Activated T-cell treated with anti-CD3 and anti-CD28 coated beads for 24 hours (primary cell): ENCODE measurements at places on chromosomes 11 and 22.
A peak's percentile ranks its signal among the peaks of the same experiment; 100 is the strongest.

DNA sequence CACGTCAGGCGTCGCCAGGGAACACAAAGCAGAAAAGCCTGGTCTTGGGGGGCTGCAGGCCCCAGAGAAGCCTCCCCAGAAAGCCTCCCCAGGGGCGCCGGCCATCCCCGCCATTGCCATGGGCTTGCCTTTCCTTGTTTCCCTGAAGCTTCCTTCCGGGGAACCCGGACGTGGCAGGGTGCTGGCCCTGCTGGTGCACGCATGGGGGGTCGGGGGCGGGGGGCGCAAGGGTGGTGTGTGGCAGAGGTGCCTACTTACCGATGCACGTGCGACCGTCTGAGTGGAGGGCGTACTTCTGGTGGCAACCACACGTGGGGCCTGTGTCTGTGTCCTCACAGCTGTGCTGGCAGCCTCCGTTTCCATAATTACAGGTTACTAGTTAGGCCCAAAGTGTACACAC, 71.0 kb upstream of the TTLL12 start:
- DNase-seq = no peak

DNA sequence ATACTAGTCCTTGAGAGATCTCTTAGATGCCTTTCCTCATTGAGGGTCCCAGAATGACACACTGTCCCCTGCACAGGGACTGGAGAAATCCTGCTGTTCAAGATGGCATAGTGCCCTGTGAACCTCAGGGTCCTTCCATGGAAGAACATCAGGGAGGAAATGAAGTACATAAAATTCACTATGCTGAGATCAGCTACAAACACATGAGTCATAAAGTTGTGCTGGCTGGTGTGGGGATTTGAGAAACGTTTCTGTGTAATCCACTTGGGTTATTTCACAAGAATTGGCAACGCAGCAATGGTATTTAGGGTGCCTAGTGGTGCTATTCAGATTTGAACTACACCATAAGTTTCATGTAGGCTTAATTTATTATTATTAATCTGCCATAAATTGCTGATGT, 174.4 kb downstream of the MAML2 start:
- no peak for DNase-seq

GRCh38 chr11:76782531-76783293, 444 bp upstream of the TSKU start:
- peak; percentile 26 for DNase-seq

DNA sequence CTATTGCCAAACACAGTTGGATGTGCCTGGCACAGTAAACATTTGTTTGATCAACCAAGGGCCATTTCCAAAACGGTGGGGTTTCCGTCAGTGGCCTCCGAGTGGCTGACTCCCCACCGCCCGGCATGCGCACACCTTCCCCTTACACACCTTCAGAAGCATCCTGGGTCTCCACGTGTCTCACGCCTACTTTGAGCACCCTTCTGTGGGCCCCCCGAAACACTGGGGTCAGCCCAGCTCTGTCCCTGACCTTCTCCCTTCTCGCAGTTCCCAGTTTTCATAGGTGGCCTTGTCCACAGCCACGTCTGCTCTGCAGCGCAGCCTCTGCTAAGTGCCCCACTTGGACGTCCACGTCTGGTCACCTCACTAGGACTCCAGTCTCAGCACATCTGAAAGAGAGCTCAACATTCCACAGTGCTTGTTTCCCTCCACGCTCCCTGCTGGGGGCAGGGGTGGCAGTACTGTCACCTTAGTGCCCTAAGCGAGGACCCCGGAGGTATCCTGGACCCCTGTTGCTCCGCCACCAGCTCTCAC, 13.2 kb upstream of the SHANK2 start:
- no peak for DNase-seq

GRCh38 chr11:19614370-19614940, 98.2 kb upstream of the NAV2 start:
- no peak for DNase-seq

DNA sequence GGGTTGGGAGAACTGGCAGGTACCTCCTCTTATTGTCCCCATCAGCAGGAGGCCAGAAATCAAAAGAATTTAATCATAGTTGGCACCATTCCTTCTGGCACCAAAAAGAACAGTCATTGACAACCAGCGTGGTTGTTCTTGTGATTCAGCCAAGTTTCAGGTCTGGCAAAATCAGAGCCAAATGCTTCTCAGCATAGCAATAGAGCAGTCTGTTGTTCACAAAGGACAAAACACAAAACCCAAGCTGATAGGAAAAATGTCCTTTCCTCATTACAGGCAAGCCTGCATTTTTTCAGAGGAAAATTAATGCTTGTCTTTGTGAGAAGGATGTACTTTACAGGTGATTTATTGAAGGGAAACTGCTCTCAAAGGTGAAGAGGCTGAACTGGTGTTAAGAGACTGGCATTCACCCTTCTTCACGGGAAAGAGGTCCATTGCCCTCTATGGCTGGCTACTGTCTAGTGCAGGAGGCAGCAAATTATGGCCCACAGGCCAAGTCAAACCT, 241.8 kb upstream of the ARHGAP42 start:
- DNase-seq = no peak

- no peak for DNase-seq
These were observed 93.7 kb downstream of the STIM1 start for GRCh38 chr11:3949125-3949524.

- no peak for DNase-seq
These were observed 158.6 kb upstream of the CARD18 start for GRCh38 chr11:105298174-105298573.

DNA sequence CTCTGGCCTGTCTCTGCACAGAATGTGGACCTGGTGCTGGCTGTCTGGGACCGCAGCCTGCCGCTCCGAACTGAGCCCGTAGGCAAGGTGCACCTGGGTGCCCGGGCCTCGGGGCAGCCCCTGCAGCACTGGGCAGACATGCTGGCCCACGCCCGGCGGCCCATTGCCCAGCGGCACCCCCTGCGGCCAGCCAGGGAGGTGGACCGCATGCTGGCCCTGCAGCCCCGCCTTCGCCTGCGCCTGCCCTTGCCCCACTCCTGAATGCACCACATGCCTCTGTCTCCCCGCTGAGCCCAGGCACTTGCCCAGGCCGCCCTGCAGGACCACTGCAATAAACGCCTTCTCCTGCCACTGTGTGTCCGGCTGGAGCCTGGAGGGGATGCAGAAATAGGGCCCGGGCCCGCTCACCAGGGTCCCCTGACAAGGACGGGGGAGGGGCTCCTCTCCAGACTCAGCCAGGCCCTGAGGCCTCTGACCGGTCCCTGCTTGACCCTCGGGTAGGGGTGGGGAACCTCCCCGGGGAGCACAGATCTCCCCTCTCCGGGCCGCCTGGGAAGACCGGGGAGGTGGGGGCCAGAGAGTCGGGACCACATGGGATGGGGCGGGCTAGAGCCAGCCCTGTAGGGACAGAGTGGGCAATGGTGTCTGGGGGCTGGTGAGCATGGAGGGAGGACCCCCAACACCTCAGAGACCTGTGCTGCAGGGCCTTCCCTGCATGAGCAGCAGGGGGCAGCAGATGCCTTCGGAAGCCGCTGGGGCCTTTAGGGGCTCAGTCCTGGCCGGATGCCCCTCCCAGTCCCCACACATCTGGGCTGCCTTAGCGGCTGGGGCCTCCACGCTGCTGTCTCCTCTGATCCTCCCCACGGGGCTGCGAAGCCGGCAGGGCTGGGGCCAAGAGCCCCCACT, 1.4 kb upstream of the TNNI2 start:
- DNase-seq = peak; percentile 65
